ENCODE measurements at places on chromosomes 5 and 9.

DNA sequence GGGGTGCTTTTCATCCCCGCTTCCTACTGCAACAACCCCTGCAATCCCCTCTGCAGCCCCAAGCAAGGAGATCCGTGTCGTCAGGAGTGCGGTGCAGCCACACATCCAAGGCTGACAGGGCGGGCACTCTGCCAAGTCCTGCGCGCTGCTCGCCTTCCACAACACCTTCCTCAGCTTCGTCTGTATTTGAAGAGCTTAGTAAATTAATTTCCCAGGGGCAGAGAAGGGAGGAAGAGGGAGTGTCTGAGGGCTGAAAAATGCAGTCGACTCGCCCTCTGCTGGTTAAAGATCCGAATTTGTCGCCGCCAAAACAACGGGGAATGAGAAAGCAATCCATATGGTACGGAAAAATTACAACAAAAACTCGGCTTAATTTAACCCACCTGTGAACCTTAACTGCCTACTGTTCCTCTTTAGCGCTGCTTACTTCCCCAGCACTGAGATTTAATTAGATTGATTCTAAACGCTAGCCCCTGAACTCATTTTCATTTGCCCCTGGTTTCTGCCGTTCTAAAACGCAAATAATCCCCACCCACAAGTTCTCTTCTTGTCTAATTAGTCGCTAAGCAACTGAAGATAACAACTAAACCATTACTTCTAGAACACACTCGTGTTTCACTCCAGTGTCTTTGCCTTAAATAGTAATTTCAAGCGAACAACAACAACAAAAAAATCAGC lies 10.9 kb upstream of the PCDHB1 start:
- DNase-seq: no peak

DNA sequence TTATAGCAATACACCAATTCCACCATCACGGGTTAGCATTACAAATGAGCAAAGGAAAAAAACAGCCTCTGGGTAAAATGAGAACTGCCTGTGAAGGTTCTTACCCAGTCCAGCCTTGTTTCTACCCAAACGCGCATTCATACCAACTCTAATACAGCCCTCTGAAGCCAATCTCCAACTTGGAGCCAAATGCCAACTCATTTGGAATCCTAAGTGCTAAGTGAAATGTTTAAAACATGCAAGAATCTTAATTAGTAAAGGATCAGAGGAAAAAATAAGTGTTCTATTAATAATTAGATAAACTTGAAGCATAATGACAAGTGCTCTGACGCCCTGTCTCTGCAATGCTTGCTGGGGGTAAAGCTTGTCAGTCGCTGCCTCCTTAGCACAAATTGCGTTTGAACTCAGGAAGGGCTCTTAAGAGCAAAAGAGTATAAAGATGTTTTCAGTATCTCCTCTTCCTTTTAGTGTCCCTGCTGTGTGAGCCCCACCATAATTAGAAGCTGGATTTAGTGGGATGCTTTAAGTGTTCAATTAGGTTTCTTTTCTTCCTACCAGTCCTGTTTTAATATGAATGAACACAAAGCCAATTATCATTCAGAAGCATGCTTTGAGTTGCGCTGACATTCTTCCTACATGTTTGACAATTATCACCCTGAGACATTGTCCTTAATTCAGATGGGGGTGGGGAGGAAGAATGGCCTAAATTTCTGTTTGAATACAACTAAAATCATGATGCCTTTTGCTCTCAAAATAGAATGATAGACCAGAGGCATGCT lies 537.6 kb downstream of the DTWD2 start:
- no peak for DNase-seq

GRCh38 chr5:147348046-147348445 lies 113.2 kb downstream of the STK32A start:
- DNase-seq: no peak

GRCh38 chr5:139954462-139954861 lies 88.6 kb downstream of the NRG2 start:
- DNase-seq: no peak

- DNase-seq: no peak
Observed at GRCh38 chr5:14706615-14707021, 42.1 kb downstream of the OTULIN start.

DNA sequence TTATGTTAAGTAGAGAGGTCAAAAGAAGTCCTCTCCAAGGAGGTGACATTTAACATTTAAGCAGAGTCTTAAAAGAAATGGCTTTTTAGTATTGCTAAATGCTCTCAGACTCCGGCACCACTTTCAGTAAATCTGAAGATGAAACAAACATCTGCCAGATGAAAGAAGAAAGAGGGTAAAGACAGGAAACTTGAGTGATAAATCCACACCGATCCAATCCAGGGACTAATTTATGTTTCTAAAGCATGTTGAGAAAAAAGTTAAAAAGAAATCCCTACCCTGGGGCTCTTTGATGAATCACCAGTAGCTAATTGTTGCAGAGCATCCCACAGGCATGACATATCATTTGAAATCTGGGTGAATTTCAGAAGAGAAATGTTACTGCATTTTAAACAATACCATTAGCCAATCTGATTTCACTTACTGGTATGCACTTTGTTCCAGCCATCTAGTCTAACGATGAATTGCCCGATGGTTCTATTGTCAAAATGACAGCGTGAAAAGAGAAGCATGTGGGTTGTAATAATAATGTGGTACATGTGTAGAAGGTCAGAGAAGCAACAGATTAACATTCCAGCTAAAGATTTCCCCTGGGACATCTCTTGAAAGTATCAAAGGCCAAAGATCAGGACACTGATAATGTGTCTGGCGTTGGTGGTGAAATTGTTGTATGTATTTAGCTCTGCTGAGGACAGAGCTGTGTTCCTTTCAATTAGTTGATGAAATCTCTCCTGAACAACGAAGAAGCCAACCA lies 485.7 kb downstream of the CSNK1G3 start:
- DNase-seq: no peak

DNA sequence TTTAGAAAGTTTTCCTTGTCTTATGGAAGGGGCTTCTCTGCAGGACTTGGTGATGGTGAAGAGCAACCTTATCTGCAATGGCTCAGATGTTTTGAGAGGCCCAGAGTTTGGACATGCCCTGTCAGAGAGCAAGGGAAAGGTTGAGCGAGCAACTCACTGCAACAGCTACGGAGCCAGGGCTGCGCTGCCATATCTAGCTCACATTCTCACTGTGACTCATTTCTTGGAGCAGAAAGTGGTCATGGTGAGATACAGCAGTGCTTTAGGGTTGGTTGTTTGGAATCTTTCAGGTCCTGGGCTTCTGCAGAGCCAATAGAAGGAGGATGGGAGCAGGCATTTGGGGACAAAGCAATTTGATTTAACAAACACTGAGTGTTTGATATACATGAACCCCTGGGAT lies 12.3 kb downstream of the GLRA1 start:
- DNase-seq: no peak

GRCh38 chr9:87502391-87503221 lies 4.9 kb downstream of the DAPK1 start:
- DNase-seq: no peak

GRCh38 chr5:55371145-55371544 lies 63.4 kb downstream of the MTREX start:
- no peak for DNase-seq

DNA sequence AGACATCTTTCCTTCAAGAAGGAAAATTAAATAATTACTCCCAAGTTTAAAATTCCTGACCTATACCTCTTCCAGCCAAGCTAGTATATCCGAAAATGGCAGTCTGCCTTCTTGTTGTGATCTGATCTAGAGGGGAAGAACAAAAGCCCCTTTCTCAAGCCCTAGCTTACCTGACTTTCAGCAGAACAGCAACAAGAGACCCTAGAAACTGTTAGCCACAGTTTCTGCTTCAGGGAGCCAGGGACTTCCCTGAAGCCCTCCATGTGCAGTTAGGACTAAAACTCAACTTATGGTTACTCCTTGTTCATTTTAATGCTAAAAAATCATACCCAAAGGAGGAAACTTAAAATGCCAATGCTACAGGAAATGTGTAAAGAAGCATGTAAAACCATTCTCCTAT lies 366.7 kb upstream of the CTNND2 start:
- DNase-seq: no peak

DNA sequence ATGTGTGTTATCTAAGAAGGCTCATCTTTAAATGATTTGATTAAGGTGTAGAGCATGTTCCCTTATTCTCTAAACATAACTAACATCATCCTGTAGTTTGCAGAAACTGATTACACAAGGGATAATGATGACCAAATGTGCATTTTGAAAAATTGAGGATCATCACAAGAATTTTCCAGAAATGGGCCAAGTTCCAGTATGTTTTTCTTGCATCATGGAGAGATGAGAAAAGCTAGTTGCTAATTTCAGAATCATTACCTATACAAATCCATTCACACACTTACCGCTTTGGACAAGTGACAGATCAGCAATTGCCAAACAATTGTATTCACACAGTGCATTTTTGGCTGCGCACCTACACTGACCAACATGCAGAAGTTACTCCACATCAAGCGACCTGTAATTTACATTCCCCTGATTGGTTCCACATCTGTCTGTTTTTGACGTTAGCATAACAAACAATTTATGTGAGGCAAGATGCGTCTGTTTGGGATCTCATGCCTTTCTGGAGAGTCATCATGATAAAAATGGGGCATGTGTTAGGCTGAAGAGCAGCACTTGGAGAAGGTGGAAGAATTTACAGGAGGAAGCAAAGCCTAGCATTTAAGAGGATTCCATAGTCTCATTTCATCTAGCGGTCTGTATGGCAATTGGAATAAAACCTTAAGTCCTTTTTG lies 2.8 kb upstream of the BNC2 start:
- DNase-seq: no peak

- DNase-seq: no peak
Observed at GRCh38 chr5:180049185-180049548, 22.4 kb downstream of the RNF130 start.

DNA sequence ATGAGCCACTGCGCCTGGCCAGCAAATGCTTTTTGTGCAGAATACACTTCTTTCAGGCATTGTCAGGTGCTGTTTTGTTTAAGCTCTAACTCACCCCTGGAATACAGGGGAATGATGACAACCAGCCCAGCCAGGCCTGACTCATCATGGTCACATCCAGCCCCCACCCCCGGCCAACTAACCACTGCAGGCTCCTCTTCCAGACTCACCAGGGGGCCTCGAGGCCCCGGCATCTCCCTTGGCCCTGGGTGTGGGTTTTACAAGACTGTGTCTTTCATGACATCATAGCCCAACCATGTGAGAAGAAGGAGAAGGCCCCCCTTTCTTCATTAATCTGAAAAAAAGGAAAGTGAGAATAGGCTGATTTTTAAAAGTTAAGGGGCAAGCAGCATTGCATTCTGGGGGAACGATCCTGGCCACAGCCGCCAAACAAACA lies 35.5 kb downstream of the OLFML2A start:
- no peak for DNase-seq

- no peak for DNase-seq
Observed at GRCh38 chr5:123755653-123756317, 243.8 kb downstream of the CSNK1G3 start.

DNA sequence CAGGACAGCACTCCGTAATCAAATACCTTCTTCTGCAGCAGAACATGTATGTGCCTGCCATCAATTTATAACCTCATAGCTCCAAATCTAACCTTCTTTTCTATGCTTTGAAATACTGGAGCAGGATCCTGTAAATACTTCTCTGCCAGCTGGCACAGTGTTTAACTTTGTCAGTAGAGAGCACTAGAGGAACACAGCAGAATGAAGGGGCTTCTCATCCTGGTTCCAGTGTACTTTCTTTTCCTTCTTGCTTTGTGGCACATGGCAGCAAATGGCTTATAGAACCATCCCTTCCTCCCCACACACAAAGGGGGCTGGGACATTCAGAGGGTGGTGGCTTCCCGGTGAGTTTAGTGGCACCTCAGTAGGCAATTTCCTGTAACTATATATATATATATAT lies 3.8 kb upstream of the FBXW11 start:
- no peak for DNase-seq

- no peak for DNase-seq
Observed at GRCh38 chr5:592158-592557, 20.0 kb upstream of the CEP72 start.

GRCh38 chr9:92647671-92648473 lies 22.1 kb downstream of the IPPK start:
- DNase-seq: no peak

GRCh38 chr5:73301208-73301901 lies 128.4 kb downstream of the TMEM174 start:
- DNase-seq: no peak

- DNase-seq: no peak
Observed at GRCh38 chr5:72076621-72077300, 30.5 kb upstream of the MAP1B start.

DNA sequence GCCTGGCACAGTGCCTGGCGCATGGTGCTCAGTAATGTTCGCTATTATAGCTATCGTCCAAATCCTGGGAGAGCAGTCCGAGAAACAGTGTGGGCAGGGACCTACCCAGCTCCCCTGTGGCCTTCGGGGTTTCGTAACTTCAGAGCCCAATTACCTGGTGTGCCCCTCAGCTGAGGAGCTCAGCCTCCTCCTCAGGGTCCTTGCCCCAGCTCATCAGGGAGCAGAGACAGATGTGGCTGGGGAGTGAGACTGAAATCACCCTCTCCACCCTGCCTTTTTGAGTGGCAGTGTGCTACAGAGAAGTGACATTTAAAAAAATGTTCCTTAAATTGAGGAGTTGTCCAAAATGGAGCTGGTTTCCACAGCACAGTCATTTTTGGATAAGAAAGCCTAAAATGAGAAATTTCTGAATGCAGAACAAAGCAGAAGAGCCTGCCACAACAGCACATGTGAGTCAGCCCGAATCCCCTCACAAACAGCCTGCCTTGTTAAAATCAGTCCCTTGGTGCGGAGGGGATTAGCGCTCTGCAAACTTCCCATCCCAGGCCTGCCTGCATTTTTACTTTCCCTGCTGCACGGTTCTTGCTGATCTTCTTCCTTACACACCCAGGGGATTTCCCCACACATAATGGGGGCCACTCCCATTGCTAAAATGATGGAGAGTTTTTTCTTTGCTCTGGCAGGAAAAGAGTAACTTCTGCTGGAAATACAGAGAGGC lies 78.1 kb upstream of the PITX1 start:
- DNase-seq: no peak

DNA sequence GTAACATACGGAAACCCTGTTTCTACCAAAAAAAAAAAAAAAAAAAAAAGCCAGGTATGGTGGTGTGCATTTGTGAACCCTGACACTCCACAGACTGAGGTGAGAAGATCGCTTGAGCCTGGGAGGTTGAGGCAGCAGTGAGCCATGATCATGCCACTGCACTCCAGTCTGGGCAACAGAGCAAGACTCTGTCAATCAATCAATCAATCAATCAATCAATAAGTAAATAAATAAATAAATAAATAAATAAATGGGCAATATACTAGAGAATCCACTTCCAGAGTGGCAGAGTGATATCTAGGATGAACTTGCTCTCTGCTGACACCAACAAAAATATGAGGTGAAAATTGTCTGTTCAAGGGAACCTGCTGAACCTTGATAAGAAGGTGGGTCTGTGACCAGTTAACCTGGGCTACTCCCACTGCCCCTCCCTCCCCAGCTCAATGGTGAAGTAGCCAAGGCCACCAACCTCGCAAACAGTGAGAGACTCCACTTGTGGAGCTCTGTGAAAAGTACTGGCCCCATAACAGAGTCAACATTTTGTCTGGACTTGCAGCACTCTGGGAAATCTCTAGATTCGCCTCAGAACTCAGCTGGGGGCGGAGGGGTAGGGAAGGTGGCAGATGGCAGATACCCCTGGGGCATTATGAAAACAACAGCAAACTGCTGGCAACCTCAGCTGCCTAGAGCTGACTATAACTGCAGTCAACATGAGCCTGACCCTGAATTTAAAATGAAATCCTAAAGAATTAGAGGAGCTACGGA lies 163.7 kb downstream of the ROR2 start:
- no peak for DNase-seq

GRCh38 chr9:128685636-128686489 lies 3.2 kb upstream of the SET start:
- peak; percentile 43 for DNase-seq

Measured in stimulated activated CD4-positive, alpha-beta T cell treated with anti-CD3 and anti-CD28 coated beads, Interleukin-4, amount 100 ng/mL, for 4 hours (primary cell).